ENCODE measurements at places on chromosomes 4 and X.

DNA sequence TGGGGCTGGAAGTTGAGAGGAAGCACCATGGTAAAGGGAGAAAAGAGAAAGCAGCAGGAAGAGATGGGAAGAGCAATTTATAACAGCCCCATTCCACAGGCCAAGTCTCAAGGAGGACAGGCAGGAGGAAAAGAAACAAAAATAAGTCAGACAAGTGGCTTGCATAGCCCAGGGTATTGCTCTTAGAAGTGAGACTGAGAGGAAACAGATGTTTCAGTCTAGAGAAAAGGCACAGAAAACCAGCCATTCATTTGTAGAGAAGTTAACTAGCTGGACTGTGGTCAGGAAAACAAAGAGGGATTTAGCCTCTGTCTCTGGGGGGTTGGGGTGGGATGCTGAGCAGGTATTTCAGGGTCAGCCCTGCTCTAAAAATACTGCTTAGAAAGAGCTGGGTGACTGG lies 175.0 kb upstream of the ARHGEF9 start:
- no peak for DNase-seq

DNA sequence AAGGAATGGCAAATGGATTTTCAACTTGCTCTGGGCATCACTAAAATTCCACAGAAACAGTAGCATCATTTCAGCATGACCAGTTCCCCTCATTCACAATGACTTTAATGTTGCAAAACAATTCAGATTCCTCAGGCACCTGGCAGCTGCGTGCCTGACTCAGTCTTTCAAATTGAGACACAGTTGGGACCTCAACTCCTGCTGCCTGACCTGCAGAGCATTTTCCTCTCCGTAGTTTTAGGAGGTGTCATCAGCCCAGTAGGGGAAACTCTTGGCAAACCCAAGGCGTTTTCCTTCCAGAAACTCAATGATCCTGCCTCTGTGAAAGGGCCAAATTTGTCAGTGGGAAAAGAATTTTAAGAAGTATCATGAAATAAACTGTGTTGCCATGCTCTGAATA lies 388.9 kb downstream of the SPRY1 start:
- DNase-seq = no peak

GRCh38 chr4:40046311-40046980 lies 10.2 kb upstream of the N4BP2 start:
- no peak for DNase-seq

DNA sequence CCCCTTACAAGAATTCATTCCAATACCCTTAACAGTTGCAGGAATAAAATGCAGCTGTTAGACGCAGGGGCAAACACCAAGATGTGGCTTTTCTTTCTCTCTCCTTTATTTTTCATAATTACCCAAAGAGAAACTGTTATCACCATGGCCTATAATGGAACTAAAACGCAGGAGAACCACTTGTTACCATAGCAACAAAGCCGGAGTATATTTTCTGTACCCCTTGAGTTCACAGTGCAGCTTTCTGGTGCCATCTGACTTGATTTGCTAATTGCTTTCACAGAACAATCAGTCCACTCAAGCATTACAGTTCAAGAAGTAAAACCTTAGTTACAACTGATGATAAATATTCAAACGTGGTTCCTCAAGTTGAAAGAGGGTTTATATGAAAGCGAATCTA lies 157.9 kb downstream of the AMELX start:
- DNase-seq = no peak

DNA sequence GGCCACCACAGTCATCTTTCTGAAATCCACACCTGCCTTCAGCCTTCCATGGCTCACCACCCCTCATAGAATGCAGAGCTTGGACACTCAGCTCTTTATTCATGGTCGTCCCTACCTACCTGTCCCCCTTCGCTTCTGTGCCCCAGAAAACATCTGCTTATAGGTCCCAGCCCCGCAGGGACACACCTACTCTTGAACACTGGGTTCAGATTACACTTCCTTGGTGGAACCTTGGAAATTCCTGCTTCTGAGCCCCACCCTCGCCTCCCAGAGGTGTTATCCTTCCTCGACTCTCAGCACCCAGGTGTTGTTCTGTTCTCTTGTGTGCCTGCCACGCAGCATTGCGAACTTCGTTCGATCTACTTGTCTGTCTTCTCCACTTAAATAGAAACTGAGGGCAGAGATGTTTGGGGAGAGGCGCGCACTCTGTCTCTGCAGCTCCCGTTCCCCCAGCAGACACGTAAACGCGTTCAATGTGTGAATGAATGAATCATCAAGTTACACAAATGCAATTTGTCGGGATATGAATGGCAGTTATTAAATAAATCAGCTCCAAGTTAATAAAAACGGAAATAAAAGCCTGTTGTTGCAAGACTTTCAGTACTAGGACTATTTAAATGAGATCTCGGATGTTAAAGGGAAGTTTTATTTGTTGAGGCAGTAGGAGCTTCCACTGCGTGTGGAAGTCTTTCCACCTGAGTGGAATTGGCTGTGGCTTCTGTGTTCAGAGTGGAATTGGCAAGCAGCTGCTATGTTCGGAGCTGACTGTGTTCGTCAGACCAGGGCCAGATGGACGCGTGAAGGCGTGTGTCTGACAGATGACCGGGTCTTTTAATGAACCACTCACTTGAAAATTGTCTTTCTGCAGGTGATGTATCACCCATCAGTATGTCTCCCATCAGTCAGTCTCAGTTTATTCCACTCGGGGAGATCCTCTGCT lies 95.6 kb downstream of the STOX2 start:
- DNase-seq = no peak

- DNase-seq = no peak
These were observed 59.9 kb downstream of the SNX25 start for GRCh38 chr4:185269286-185269685.

GRCh38 chrX:139222511-139223200 lies 307.9 kb upstream of the F9 start:
- no peak for DNase-seq

DNA sequence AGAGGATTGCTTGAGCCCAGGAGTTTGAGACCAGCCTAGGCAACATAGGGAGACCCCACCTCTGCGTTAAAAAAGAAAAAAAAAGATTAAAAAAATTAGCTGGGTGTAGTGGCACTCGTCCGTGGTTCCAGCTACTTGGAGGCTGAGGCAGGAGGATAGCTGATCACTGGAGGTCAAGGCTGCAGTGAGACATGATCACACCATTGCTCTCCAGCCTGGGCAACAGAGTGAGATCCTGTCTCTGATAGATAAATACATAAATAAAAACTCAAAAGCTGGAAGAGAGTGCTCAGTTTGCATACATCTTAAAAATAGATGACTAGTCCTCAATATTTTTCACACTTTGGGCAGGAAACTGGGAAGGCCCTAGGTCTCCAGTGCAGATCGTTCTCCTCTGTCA lies 54.1 kb downstream of the TMEM131L start:
- DNase-seq = no peak

- no peak for DNase-seq
These were observed 4.0 kb upstream of the CCNG2 start for GRCh38 chr4:77153006-77153405.

DNA sequence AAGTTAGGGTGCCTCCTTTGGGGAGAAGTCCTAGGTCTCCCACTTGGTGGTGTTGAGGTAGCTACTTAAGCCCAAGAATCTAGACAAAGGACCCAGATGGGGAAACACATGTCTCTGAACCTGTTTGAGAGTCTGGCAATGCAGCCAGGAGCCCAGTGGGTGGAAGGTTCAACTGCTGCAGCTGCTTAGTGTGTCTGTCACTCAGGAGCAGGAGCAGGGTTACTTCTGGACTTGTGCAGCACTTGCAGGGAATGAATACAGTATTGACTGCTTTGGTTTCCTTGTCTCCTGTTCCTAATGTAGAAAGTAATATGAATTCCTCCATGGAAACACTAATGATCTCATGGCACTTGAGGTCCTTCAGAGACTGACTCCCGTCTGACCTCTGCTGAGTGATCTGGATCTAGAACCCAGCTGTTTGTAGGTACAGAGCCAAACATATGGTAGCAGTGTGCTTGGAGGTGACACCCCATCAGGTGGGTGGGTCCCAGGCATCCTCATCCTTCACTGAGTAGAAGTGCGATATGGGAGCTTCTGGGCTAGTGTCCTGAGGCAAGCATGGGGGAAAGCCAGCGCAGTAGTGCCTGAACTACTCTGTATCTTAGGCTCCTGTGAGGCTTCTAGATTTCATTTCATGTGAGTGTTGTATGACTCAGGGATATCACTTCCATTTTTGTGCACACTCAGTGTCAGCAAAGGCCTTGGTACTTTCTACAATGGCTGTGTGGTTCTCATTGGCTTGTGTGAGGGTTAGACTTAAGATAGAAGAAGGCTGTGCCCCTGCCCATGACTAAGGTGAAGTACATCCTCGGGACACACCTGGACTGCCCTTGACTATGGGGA lies 85.0 kb upstream of the WDR1 start:
- DNase-seq = no peak
